ENCODE measurements at places on chromosomes 16 and 17.

DNA sequence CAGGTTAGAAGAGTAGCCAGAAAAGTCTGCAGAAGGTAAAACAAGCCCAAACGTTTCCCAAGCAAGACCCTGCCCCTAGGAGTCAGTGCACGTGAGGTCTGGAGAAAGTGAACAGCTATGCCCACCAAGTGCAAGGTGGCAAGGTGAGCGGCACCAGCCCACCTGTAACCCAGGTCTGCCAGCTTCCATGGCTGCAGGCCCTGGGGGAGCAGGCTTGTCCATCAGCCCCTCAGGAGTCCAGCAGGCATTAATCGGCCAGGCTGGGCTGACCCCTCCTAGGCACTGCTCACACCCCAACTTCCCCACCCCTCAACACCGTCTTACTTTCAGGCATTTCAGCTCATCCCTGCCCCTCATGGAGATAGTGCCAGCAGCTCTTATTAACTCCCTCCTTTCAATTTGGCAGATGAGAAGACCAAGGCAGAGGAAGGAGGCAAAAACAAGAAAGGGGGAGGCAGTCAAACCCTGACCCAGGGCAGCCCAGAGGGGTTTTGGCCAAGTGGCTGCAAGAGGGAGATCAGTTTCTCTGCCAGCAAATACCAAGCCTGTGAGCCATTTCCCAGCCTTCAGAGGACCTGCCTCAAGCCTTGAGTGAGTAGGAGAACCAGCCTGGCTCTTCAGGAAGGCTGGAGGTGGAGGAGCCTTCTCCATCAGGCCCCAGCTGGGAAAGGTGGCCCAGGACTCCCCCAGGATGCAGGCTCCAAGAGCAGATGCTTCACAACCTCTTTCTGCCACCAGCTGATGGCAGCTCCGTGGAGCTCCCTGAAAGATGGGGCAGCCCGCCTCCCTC lies 14.7 kb downstream of the BEAN1 start:
- no peak for DNase-seq

DNA sequence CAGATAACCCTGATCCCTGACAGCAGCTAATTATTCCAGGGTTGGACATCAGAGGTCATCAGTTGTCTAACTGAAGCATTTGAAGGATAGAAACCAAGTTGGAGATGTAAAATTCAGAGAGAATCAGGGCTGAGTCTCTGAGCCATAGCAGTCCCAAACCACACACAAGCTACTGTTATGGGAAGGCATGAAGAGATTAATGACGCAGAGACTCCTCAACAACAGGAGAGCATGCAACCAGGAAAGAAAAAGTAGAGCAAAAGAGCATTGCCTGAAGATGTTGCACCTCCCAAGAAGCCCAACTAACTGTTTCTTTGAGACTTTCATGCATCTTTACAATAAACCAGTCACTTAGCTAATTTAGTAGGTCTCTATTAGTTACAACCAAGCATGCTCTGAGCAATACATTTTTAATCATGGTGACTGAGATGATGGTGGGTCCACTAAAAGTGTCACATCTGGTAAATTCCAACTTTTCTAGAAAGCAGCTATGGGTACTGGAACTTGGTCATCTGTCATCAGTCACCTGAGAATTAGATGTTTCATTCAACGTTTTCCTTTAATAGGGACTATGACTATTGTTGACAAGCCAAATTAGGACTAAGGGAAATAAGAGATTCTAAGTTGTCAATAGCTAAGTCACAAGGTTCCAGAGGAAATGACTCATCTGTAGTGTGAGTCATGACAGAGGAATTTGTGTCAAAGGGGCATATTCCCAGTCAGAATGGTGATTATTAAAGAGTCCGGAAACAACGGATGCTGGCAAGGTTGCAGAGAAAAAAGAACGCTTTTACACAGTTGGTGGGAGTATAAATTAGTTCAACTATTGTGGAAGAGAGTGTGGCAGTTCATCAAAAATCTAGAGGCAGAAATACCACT lies 239.8 kb downstream of the CHD9NB start:
- no peak for DNase-seq

- DNase-seq: no peak
These were observed 127.9 kb upstream of the CDH11 start for GRCh38 chr16:65249768-65250167.

- DNase-seq: no peak
These were observed 9.5 kb upstream of the KRT19 start for GRCh38 chr17:41537614-41537954.

DNA sequence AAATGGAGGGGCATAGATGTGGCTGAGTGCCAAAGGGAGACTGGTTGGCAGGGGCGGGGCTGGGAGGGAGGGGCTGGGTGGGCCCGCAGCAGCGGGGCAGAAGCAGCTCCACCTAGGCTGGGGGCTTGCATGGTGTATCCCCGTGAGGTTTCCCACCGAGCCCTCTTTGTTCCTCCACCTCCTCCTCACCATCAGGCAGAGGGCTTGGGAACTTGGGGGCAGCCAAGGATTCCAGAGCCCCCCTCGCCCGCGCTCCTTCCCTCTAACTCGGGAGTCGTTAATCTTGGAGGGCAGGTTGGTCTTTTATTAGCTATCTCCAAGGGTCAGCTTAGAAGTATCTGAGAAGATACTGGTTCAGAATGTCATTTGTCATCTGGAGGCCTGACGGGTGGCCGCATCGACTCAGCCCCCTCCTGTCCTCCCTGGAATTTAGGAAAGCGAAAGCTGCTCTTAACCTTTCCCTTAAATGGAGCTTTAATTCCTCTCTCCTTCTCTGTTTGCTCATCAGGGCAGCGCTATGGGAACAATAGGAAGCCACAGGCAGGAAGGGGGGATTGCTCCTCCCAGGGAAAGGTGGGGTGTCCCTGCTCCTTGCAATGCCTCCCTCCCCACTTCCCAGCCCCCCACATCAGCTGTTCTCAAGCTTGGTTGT lies 274.3 kb upstream of the XYLT1 start:
- no peak for DNase-seq

GRCh38 chr16:31461201-31461920 lies 2.1 kb downstream of the ARMC5 start:
- no peak for DNase-seq

- no peak for DNase-seq
These were observed 696.9 kb downstream of the WWOX start for GRCh38 chr16:78796221-78796866.

DNA sequence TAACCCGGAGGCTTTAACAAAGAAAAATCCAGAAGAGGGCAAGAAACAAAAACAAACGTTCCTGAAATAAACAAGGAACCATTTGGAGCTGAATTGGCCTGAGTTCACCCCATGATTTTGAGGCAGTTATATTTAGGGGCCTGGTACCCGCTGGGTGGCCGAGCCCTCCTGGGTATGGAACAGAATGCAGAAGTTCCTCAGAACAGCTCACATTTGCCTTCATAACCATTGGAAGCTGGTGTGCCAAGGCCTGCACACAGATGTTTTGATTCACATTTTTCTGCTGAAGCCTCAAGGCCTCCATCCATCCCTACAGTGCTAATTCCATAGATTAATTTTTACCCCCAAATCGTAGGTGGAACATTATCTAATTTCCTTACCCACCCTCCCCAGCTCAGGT lies 3.3 kb upstream of the ZFHX3 start:
- DNase-seq: no peak

GRCh38 chr16:20678242-20678641 lies 19.2 kb downstream of the ACSM1 start:
- DNase-seq: no peak

- no peak for DNase-seq
These were observed 170.7 kb downstream of the NTN1 start for GRCh38 chr17:9192010-9192409.

- no peak for DNase-seq
These were observed 1.0 kb downstream of the GDE1 start for GRCh38 chr16:19520861-19521331.

DNA sequence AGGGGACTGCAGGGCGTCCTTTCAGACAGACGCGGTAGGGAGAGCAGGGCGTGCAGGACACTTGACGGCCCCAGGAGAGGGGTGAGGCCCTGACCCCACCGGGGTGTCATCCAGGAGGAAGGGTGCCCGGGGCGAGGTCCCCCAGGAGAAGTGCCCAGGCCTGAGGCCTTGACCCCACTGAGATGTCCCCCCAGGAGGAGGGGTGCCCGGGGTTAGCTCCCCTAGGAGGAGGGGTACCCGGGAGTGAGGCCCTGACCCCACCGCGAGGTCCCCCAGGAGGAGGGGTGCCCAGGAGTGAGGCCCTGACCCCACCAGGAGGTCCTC lies 27.2 kb upstream of the METRNL start:
- no peak for DNase-seq

GRCh38 chr17:49688848-49689247 lies 11.0 kb upstream of the SPOP start:
- DNase-seq: no peak

DNA sequence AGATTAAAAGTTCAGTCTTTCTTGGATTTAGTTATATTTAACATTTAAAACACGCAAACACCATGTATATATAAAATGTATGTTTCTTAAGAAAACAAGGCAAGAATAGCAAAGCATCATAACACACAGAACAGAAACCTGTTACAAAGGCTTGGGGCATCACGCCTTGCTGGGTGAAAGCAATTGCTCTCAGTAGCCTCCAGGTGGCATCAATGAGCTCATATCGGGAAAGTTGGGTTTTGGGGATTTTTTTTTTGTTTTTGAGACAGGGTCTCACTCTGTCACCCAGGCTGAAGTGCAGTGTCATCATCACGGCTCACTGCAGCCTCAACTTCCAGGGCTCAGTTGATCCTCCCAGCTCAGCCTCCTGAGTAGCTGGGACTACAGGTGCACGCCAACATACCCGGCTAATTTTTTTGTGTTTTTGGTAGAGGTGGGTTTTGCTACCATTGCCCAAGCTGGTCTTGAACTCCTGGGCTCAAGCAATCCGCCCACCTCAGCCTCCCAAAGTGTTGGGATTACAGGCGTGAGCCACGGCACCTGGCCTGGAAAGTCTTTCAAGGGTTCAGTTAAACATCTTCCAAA lies 56.9 kb downstream of the CYB5D2 start:
- no peak for DNase-seq

DNA sequence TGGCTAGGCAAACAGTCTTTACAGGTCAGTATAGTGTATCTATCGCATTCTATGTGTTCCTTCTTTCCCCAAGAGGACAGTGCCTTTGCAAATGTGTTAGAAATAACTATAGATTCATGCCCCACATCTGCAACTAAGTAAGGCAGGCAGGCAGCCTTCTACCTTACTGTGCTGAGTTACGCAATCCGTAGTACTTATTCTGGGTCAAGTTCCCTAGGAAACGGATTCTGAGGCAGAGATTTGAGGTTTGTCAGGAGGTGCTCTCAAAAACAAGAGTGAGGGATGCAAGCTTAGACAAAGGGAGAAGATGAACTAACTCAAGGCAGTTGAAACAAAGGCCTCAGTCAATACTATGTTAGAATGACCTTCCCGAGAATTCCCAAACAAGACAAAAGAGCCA lies 12.7 kb upstream of the ANKFY1 start:
- DNase-seq: no peak

DNA sequence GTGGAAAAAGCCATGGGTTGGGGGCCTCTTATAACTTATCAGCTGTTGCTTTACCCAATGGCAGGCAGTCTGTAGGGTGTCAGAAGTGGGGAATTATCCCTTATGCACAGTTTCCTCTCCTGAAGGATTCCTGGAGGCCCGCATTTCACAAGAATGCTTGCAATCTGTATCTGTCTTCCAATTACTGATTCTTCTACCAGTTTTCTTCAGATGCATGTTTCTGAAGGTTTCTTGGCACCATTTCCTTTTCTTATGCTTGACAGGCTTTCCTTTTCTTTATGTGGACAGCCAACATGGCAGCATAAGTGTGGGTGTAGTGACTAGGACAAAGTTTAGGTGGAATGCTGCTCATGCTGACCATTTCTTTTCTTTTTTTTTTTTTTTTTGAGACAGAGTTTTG lies 36.1 kb downstream of the MAP3K3 start:
- DNase-seq: no peak

DNA sequence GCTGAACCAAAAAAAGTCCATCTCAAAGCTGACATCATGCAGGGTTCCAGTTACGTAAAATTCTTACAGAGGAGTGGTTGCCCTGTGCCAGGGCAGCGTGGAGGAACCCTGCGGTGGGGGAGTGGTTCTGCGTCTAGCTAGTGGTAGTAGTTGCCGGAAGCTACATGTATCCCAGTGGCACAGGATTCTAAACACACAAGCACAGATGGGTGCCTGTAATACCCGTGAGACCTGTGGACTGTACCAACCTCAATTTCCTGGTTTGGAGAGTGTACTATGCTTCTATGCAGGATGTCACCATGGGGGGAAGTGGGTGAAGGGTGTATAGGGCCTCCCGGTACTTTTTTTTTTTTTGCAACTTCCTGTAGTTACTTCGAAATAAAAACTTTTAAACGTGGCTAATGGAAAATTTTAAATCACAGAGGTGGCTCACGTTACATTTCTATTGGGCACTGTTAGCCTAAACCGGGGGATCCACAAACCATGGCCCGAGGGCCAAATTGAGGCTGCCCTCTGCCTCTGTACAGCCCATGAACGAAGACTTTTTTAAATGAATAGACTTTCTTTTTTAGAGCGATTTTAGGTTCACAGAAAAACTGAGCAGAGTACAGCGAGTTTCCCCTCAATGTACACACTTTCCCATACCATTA lies 38.5 kb downstream of the TBC1D16 start:
- DNase-seq: peak; percentile 55

DNA sequence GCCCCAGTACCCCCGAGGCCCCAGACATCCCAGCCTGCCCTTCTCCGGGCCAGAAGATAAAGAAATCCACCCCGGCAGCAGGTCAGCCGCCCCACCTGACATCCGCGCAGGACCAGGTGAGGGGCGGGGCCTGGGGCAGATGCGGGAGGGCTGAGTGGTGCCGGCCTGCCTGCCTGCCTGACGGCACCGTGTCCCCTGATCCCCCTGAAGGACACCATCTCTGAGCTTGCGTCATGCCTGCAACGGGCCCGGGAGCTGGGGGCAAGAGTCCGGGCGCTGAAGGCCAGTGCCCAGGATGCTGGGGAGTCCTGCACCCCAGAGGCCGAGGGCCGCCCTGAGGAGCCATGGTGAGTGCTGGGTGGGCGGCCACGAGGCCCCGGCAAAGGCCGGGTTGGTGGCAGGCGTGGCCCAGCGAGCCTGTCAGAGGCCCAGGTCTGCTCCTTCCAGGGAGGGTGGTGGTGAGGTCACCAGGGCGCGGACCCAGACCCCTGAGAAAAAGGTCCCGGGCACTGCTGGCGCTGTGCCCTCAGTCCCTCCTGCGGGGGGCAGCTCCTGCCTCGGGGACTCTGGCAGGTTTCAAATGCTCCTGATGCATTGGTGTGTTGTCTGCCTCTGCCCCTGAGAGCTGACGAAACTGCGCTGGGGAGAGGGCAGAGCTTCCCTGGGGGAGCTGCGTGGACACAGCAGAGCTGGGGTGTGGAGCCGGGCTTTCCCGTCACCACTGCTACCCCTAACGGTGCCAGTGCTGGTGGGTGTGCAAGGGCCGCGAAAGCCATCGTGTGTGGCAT lies 1.2 kb downstream of the CDT1 start:
- DNase-seq: no peak
